Kidney glomerular epithelial cell (primary cell): ENCODE measurements at places on chromosomes 3 and 15.

DNA sequence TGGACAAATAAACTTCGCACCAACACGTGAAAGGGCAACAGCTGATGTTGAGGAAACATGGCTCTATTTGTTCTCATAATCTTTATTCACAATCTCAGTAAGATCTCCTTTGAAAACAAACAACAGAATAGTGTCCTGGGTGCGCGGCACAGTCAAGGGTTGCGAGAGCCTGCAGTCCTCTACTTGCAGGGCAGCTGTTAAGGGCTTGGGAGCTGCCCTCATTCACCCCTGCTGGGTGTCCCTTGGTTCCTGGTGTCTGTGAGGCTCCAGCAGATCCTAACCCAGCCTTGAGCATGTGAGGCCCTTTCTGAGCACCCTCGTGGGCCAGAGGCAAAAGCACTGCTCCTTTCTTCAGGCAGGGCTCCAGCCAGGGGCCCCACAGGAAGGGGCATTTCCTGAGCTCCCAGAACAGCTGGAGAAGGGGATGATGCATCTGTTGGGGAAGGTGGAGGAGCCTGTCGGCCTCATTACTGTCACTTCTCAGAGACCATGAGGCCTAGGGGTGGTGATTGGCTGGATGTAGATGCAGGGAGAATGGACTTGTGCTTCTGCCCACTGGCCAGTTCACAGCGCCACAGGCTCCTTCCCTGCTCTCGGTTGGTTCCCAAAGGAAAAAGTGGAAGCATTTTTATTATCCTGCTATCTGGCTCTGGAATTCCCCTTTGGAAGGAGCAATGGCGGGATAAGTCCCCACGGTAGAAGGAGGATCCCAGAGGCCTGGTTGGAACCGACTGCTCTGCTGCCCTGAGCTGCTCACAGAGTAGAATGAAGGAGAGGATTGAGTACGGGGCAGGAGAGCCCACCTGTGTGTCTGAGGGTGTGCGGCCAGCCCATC is 51.9 kb upstream of the KLF13 start:
- DNase-seq, result no peak

DNA sequence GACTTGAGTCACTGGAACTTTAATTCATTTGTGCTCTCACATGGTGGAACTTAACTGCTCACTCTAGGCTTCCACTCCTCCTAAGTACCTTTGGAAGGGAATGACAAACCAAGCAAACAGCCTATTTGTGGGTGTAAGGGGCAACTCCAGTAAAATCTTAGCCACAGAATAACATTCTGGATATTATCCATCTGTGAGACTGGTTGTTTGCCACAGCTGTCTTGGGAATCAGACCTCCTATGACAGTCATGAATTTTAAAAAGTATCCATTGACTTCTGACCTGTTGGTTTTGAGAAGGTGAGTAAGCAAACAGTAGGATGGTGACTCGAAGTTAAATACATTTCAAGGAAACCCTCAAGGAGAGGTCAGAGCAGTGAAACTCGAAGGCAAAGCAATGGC is 147.3 kb upstream of the CDIN1 start:
- DNase-seq, result peak; percentile 37

- DNase-seq, result no peak
Measured at GRCh38 chr3:66582721-66583423, 82.0 kb upstream of the LRIG1 start.

DNA sequence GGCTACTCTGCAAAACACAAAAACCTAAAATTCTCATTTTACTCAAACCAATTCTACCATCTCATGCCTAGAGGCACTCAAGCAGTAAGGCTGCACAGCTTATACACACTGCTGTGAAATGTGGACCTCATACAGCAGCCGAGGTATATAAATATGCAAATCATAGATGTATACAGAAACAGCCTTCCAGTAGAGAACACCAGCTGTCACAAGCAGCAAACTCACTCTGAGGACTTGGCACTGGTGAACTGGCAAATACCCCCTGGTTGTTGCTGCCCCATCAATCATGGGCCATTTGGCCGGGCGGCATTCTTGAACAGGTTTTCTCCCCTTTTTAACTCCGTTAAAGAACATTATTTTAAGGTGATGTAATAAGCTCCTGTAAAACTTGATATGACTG is 378.0 kb downstream of the LSAMP start:
- DNase-seq, result no peak

GRCh38 chr3:107796791-107797190 is 274.0 kb downstream of the BBX start:
- DNase-seq, result peak; percentile 58

DNA sequence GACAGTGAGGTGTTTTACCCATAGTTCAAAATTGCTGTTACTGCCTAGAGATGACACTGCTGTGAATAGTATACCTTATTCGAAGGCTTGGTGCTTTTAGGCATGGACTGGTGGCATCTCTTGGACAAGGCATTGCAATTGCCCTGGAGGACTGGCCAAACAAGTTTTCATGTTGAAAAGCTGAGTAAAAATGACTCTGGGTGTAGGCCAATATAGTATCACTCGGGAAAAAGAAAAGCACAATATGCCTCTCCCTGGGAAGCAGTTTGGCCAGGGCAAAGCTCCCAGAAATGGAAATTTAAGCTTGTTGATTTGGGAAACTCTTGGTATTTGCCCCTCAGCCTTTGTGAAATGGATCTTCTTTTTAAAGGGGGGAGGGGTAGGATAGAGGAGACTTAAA is 54.8 kb downstream of the ZNF609 start:
- no peak for DNase-seq

GRCh38 chr3:98799479-98799878 is 36.3 kb downstream of the ST3GAL6 start:
- no peak for DNase-seq

- DNase-seq, result peak; percentile 49
Measured at GRCh38 chr3:132637590-132637989, 22.0 kb downstream of the ACAD11 start.

DNA sequence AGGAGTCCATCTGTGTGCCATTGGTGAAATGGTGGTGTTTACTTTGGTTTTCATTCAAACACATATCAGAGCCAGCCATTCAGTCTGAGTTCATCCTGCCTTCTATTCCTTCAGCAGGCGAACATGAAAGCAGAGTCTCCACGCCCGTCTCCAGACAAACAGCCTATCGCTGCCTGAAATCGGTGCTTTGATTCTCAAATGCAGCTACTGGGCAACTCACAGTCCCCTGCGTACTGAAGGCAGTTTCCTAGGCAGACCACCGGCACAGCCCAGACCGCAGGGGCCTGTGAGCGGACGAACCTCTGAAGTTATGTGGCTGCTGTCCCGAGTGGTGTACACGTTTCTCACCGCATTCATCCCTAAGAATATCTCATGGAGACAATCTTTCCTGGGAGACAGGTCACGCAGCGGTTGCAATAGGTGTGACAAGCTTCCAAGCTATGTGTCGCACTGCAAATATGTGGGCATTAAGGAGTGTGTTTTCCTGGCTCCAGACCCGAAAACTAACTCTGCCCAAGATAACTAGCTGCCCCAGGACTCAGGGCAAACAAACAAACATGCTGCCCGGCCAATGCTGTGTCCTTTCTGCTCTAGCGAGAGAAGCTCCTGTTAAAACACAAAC is 16.9 kb upstream of the RYR3 start:
- DNase-seq, result peak; percentile 18

DNA sequence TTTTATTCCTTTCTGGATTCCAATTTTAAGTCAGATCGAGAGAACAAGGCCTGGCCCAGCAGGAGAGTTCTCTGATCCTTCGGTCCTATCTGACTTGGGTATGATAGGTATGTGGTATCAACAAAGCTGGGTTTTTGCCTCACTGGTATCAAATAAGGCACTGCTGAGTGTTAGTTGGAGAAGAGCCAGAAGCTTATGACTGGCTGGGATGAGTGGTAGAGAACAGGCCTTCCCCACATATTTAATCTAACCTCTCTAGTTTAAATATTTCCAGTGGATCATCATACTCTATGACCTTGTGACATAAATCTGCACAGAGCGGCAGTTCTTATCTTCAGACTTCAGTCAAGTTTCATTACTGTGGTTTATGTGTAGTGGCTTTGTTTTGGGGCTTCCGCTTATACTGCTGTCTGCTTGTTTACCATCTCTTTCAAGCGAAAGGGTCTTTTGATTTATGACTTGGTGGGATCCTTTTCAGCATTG is 164.5 kb downstream of the PTPRG start:
- peak; percentile 86 for DNase-seq

- peak; percentile 39 for DNase-seq
Measured at GRCh38 chr15:93829115-93829870, 402.1 kb upstream of the MCTP2 start.

DNA sequence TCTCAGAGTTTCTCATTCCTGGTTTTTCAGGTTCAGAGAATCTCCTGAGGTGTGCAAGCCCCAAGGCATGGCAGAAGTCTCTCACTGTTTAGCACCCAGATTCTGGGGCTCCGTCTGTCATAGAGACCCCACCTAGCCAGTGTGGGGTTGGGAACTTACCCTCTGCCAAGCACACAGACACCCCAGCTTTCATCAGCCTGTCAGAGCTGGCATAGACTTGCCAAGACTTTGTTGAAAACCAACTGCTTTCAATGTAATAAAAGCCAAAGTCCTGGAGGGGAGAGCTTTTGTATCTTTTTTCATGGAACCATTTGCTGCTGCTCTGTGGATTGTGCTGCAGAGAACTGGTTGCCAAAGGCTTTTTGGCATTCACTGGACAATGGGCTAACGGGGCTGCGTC is 341.4 kb upstream of the TRIM42 start:
- no peak for DNase-seq

GRCh38 chr15:38894243-38894948 is 329.8 kb upstream of the RASGRP1 start:
- DNase-seq, result peak; percentile 100

DNA sequence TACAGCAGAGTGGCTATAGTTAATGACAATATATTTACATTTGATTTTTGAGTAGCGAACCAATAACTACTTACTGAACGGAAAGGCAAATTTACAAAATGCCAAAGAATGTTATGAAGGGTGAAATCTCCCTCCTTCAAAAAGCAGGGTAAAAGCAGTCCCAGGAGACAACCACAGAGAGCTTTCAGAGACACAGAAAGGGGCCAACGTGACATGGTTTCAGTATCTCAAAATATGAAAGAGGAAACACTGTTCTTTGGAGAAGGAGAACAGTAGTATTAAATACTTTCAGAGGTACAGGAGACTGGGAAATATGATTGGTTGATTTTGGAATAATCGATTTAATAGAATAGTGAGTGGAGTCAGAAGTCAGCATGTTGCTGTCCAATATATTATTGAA is 52.3 kb upstream of the ROBO1 start:
- DNase-seq, result no peak

- DNase-seq, result no peak
Measured at GRCh38 chr3:51357856-51358255, 27.2 kb upstream of the MANF start.

DNA sequence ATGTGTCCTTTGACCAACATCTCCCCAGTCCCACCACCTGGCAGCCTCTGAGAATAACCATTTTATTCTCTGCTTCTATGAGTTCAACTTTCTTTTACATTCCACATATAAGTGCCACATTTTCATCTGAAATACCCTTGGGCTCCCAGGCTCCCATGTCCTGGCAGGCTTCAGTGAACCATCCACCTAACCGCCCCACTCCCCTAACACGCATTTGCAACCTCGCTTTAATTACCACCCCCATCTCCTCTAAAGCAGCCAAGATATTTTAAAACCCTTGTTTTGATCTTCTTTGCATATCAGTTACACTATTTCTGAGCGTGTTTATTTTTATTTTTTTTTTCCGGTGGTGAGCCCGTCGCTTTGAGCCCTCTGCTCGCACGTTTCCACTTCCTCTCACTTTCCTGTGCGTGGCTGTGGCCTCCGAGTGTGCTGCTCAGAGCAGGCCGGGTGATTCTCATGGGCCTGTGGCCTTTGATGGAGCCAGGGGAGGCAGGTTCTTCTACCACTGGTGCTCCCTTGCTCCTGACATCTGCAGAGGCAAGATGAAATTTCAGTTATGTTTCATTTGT is 195.4 kb upstream of the LPP start:
- DNase-seq, result no peak

- DNase-seq, result no peak
Measured at GRCh38 chr3:15102836-15103235, 3.9 kb upstream of the RBSN start.

DNA sequence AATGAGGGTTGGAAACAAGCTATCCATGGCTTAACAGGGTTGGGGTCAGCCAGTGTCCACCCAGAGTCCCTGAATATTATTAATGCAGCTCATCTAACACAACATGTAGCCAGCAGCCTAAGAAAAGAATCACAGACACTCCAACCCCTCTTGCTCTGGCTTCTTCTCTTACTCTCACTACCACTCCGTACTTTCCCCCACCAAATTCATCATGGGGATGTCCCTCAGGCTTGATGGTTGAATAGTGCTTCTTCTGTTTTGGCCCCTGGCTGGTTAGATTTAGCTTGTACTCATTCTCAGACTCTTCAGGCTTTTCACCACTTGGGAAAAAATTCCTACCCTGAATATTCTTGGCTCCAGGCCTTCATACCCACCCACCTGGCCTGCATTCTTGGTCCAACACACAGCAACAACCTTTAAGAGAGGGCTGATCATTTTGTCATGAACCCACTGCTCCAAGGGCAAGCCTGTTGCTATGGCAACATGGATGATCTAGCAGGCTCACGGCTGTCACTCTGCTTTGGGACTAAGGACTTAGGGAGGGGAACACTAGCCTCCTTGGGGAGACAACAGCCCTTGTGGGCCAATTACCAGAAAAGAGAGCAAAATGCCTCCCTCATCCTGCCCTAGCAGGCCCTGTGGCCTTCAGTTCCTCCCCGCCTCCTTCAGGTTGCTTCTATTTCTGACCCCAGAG is 9.4 kb upstream of the MED12L start:
- no peak for DNase-seq

DNA sequence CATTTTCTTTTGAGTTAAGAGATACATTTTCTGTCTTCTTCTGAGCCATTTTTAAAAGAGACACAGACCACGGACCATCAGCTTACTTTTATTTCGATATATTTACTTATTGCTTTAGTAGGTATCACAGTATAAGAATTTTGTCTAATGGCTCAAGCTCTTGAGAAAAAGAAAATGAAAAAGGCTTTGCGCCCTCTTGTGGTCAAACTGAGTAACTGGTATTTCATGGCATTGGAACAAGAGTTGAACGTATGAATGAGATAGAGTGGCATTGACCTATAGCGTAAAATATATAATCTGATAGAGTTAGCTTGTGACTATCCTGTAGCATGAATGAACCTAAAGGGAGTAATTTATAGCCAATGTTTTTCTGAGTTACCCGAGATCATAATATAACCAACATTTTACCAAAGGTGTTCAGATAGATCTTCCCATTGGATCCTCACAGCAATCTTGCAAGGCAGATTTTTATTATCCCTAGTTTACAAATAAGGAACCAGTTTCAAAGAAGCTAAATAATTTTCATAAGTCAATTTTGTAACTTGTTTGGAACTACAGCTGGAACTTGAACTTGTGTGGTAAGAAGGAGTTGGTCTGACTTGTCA is 154.6 kb downstream of the POLR2M start:
- peak; percentile 62 for DNase-seq

- no peak for DNase-seq
Measured at GRCh38 chr3:182711261-182711683, 82.0 kb upstream of the ATP11B start.

- no peak for DNase-seq
Measured at GRCh38 chr3:23916152-23916885, 471 bp downstream of the NKIRAS1 start.

- DNase-seq, result no peak
Measured at GRCh38 chr15:38059665-38060064, 125.2 kb downstream of the TMCO5A start.
